Activated T-cell treated with anti-CD3 and anti-CD28 coated beads, Interleukin-2, amount 50 U/mL, for 48 hours (primary cell): ENCODE measurements at places on chromosomes 1 and 21.
A peak's percentile ranks its signal among the peaks of the same experiment; 100 is the strongest.

- no peak for DNase-seq
These were observed 14.7 kb downstream of the MSH4 start for GRCh38 chr1:75811211-75811981.

DNA sequence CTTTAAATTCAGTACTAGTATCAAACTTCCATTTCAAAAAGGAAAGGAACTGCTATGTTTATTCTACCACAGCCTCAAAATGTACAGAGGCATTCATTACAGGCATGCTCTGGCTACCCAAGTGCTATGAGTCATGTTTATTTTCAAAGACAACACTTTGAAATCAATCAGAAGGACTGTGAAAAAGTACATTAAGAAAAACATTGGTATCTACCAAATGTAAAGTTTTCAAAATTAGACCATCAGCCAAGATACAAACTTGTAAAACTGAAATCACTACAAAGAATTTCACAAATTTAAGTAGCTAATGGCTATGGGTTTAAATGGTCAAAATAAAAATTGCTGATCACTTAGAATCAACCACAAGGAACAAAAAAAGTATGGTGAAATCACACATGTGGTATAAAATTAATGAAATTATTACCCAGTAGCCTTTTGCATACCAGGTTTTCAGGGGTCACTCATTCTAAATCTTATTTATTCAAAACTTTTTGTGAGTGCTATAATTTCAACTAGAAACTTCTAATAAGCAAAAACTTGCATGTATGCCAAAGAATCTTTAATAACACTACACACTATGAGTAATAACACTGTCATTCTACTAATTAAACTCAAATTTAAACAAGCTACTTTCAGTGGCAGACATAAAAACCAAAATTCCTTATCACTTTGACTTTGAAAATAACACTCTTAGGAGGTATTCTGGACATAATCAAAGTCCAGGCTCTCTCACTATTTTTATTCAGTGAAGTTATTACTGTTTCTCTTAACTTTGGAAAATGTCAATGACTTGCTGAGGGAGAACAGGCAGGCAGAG is 49.2 kb downstream of the ENAH start:
- no peak for DNase-seq

GRCh38 chr1:9413071-9413876 is 120.6 kb downstream of the SPSB1 start:
- peak; percentile 81 for DNase-seq

- DNase-seq: no peak
These were observed 57.0 kb downstream of the CHD5 start for GRCh38 chr1:6123083-6123482.

DNA sequence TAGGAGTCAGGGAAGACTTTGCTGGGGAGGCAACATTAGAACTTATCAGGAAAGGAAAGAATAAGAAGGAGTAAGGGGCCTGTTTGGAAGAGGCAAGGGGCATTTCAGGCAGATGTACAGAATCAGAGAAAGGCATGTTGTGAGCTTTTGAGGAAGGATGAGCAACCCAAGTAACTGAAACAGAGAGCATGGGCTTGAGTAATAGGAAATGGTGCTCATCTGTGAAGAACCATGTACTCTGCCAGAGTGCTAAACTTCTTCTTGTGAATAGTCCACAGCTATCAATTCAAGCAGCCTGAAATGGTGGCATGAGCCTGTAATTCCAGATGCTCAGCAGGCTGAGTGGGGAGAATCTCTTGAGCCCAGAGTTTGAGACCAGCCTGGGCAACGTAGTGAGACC is 19.2 kb upstream of the PIGK start:
- no peak for DNase-seq

- no peak for DNase-seq
These were observed 216.4 kb downstream of the VAV3 start for GRCh38 chr1:107748531-107748930.

- DNase-seq: no peak
These were observed 75.4 kb downstream of the RUNX1 start for GRCh38 chr21:34973685-34974084.

GRCh38 chr1:93180723-93181613 is at the start of gene CCDC18:
Gene CCDC18, plus strand, starts transcription at chr1:93180724. Its CDS starts 2,638 bp downstream, at chr1:93183362.
- DNase-seq: no peak

- no peak for DNase-seq
These were observed 41.5 kb downstream of the CDK18 start for GRCh38 chr1:205545991-205546390.

GRCh38 chr1:93566227-93566626 is 115.4 kb downstream of the BCAR3 start:
- DNase-seq: no peak

GRCh38 chr21:15121655-15122120 is 56.9 kb upstream of the NRIP1 start:
- DNase-seq: no peak

GRCh38 chr1:3348196-3348865 is 106.1 kb upstream of the ARHGEF16 start:
- DNase-seq: no peak

GRCh38 chr1:90134175-90134955 is 139.5 kb downstream of the ZNF326 start:
- no peak for DNase-seq

DNA sequence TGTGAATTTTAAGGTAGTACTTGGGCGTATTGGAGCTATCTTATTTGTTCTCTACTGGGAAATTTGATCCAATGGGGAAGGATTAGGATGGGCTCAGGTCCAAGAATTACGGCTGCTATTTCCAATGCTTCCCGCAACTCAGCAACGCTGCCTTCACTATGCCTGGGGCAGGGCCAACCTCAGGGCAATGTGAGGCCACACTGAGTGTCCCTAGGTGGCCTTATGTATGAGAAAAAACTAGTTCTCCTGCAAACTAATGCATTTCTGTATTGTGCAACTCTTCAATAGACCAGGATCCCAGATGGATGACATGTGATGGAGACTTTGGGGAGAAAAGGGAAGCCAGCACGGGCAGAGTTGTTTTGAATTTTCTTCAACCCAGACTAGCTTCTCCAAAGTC is 168.1 kb downstream of the DUSP10 start:
- no peak for DNase-seq

GRCh38 chr1:24151175-24151533 is 8.2 kb upstream of the IL22RA1 start:
- DNase-seq: no peak

DNA sequence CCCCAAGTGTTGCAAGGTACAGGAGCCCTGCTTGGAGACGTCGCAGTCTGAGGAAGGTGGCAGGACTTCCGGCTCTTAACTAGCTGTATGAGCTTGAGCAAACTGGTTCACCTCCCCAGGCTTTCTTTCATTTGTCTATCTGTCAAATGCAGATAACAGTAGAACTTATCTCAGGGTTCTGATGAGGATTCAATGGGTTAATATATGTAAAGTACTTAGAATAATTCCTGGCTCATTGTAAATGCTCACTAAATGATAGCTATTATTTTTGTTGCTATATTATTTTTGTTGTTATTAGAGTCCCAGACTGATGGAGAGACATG is 108.5 kb upstream of the IPO9 start:
- no peak for DNase-seq

GRCh38 chr1:48785869-48786268 is 9.2 kb upstream of the BEND5 start:
- DNase-seq: no peak

- DNase-seq: no peak
These were observed 22.1 kb upstream of the FMOD start for GRCh38 chr1:203373002-203373401.

DNA sequence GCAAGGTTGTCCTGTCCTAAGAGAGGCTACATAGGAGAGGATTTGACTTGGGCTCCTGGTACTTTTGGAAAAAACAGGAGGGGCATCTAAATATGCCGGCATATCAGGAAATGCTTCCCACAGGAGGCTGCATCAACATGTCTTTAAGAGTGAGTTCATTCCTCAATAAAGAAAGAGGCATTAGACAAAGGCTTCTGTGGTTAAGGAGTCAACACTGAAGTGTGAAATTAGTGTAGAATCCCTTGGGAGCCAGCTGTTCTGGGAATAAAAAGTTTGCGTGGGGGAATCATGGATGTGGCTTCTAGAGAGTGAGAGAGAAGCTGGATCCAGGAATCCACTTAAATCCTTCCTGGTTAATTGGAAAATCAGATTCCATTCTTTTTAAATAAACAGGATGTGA is 69.5 kb downstream of the DNM3 start:
- no peak for DNase-seq

DNA sequence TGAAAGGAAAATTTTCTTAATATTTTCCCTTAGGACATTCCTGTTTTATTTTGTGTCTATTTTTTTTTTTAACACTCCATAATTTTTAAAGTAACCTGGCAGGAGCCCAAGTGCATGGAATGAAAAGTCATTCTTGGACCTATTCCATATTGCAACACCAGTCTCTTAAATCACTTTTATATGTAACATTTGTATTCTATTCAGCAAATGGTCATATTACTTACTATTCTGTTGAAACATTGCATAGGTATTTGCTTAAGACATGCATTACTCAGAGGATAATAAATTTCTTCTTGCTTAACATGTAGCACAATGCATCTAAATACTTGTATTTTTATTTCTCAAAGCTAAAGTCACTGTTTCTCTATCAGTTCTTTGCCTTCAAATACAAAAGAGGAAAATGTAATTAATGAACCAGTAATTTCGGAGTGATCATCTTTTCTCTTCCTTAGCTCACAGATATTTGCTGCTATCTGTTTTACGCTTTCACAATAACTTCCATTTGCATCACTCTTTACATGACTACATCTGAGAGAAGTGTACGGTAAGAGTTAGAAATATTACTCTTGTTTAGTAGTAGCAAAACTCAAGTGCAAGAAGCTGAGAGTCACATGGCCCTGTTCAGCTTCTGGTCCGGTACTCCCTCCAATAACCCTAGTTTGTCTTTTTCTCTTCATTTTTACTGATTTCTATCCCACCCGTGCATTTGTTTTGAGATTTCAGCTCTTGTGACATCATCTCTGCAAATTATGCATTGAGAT is 394.8 kb downstream of the USP25 start:
- DNase-seq: no peak

- no peak for DNase-seq
These were observed 117.2 kb downstream of the HHAT start for GRCh38 chr1:210445931-210446330.

GRCh38 chr1:61743431-61743705 is 1.1 kb downstream of the PATJ start:
- DNase-seq: no peak

GRCh38 chr1:18803151-18803791 is 56.2 kb downstream of the TAS1R2 start:
- DNase-seq: no peak

- DNase-seq: peak; percentile 42
These were observed at the start of gene HUNK for GRCh38 chr21:31872452-31873274. Gene HUNK, plus strand, starts transcription at chr21:31873020. Its CDS starts 655 bp downstream, at chr21:31873675.

DNA sequence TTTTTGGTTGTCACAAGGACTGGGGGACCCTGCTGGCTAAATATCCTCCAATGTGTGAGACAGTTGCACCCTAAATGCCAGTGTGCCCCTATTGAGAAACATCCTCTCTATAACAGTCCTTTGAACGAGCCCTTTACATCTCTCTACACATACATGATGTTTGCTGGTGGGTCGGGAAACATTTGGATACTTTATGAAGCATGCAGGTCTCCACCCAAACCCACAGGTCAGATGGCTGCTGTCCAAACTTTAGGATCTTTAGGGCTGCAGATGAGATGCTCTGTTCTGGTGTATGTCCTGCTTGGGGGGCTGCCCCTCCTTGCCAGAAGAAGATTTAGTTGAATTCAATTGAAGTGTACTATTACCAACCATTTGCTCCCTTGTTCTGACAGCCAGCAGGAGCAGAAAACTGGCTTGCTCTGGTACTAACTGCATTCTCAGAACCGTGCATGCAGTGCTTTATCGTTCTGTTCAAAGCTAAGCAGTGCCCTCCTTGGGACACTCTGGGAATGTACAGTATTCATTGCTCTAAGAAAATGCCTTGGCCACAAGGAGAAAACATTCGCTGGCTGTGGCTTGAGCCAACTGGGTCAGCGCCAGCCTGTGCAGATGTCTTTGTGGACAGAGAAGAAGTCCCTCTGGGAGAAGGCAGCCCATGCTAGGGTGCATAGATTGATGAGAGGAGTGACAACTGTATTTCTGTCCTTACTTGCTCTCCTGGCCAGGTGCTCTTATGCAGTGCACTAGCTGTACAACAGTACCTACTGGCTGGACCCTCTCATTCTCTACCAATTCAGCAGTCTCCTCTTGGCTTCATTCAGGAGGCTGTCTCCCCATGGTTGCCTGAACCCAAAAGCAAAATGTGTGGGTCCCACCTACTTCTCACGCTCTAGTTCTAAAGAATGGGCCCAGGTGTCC is 61.4 kb upstream of the DIRAS3 start:
- DNase-seq: no peak

DNA sequence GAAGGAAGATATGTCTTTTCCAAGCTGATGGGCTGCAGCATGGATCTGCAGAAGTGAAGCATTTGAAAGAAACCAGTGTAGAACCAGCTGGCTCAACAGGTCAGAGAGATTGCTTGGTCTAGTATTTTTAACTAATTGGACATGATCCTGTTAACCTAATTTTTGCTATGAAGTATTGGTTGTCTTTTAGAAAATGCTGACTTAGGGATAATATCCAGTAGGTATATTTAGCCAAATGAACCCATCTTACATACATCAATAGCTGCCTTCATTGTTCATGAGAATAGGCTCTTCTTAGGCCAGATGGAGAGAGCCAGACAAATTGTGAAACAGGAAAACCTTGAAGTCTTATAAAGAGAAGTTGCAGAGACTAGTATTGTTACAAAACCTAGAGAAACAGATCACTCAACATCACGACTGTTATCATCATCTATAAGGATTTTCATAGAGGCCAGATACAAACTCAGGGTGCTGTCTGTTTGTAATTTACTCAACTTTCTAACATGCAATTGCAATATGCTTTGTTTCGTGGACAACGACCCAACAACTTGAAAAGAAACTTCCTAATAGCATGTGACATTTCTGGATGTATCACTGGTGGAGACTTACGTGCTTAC is 148.2 kb downstream of the DISC1 start:
- DNase-seq: no peak
